Cardiac fibroblast (primary cell): ENCODE measurements at places on chromosomes 5 and 9.
A peak's percentile ranks its signal among the peaks of the same experiment; 100 is the strongest.

DNA sequence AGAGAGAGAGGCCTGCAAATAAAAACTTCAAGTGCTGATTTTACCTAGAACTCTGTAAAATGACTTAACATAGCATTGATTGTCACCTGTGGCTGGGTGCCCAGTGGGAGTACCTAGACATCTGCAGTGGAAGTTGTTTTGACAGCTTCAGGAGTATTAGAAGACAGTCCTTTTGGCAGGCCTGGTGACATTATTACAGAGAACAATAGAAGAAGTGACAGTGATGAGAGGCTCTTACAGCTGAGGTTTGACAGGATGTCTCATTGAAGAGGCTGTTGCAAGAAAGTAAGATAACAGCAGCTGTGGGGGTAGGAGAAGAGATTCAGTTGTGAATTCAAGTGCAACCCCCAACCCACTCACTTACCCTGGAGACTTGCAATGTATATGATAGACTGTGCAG, 27.9 kb upstream of the MUSK start:
- DNase-seq, result peak; percentile 39

DNA sequence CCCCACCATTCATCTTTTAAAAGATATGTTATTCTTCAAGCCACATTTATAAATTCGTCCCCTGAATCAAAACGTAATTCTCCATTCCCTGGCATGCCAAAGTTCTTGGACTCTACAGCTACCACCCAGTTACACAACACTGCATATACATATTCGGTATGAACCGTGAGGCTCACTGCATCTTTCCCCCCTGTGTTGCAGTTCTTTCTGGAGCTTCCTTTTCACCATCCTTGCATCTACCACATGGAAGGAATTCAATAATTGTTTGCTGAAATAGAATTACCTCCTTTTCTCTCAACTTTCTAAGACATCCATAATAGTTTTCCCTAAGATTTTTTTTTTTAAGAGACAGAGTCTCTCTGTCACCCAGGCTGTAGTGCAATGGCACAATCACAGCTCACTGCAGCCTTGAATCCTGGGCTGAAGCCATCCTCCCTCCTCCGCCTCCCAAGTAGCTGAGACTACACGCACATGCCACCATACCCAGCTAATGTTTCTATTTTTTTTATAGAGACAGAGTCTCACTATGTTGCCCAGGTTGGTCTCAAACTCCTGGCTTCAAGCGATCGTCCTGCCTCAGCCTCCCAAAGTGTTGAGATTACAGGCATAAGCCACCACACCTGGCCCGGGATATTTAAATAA, 3.3 kb downstream of the LPAR1 start:
- DNase-seq, result peak; percentile 32

DNA sequence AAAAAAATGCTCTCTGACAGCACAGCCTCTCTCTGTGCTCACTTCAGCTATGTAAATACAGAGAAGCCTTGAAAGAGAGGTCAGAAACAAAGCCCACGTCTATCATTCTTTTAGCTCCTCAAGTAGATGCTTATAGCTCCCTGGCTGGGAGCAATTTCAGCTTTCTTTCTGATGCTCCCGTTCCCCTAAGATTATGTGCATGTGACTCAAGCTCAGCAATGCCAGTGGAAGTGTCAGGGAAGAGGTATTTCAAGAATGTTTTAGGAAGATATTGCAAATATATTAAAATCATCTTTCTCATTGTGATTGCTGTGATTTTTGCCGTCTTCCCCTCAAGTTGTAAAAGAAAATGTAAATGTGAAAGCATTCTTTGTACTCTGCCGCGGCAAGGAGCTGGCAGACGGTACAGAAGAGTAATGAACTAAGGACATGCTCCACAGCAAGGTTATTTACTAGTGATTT, 1353.7 kb upstream of the ACO1 start:
- DNase-seq, result peak; percentile 52

- DNase-seq, result no peak
Observed at GRCh38 chr5:109307951-109308350, 101.8 kb downstream of the PJA2 start.

DNA sequence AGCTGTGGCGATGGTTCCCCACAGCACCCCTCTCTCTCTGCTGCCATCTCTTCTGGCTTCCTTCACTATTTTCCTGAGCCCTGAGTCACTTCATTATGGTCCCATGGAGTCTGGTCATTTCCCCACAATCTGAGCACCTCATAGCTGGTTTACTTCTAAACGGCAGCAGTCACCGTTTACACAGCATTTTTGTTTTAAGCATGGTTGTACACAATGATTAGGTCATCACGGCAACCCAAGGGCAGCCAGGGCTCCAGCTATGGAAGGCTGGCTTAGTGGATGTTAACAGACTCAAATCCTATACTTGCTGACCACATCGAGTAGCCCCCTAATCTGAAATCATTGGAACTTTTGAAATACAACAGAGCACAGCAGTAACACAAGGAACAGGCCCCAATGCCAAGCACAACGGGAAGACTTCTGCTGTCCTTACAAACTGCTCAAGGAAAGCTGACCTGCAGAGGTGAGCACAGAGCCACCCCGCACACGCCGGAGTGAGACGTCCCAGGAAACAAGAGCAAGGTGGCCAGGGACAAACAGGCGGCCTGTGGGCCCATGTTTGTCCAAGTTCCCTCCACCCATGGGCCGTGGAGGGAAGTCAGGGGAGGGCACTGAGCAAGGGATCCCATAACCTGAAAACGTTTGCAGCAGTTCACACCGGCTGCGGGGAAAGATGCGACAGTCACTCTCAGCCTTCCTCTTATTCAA, 22.9 kb downstream of the CAMSAP1 start:
- peak; percentile 65 for DNase-seq

DNA sequence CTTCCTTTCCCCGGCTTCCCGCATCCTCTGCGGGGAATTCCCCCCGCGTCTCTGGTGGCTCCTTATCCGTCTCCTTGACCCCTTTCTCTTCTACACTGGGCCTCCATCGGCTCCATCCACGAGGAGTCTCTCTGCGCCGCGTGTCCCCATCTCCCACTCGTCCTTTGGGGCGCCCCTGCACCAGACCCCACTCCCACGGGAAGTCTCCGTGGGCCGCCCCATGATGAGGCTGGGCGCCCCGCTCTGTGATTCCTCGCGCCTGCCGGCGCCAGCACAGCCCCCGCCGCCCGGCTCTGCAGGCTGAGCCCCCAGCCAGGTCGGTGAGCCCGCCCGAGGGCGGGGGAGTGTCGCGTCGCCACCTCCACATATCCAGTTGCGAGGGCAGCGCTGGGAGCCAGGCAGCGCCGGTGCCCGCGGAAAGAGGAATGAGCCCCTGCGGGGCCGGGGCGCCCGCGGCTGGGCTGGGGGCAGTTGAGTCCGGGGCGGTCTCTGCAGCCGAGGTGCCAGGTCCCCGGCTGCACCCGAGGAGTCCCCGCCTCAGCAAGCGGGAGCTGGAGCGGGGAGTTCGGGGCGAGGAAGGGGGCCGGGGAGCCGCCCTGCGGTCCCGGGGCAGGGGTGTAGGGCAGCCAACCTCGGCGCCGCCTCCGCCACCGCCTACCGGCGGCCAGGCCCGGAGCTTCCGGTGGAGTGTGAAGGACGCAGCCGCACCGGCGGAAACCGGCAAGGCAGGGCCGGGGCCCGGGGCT, 2.1 kb upstream of the TRAF1 start:
- peak; percentile 59 for DNase-seq

DNA sequence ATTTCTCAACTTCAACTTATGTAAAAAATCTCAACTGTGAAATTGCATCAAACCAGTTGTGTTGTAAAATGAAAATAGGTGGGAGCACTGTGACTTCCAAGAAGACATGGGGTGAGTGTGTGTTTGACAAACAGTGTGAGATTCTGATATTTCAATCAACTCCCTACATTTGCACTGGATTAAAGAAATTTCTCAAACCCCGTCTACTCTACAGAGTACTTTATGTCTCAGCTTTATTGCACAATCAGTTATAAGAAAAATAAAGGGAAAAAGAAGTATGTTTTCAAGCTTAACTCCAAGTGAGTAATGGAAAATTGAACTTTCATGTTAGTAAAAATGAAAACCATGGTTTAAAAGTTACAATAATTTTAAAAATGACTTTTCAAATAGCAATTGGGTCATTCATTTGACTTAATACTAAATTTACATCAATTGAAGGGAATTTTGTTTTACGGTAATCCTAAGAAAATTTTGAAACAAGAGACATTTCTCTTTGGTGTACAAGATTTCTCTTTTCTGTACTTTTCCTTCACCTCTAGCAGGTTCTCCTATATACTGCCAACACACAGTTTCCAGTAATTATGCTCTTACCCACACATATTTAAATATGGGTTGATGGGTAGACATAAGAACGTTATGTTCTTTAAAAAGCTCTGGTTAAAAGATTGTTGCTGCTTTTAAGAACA, 80.3 kb downstream of the CDO1 start:
- no peak for DNase-seq

GRCh38 chr5:114038756-114039155, 323.1 kb upstream of the KCNN2 start:
- DNase-seq, result no peak

GRCh38 chr9:121820286-121821005, 169.0 kb downstream of the DAB2IP start:
- DNase-seq, result no peak

DNA sequence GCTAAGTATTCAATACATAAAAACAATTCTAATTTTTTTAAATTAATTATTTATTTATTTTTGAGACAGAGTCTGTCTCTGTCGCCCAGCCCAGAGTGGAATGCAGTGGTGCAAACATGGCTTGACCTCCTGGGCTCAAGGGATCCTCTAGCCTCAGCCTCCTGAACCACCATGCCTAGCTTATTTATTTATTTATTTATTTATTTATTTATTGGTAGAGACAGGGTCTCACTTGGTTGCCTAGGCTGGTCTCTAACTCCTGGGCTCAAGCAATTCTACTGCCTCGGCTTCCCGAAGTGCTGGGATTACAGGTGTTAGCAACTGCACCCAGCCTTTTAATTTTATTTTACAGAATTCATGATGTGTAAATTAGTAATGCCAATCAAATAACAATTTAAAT, 33.7 kb upstream of the ZFYVE16 start:
- no peak for DNase-seq

DNA sequence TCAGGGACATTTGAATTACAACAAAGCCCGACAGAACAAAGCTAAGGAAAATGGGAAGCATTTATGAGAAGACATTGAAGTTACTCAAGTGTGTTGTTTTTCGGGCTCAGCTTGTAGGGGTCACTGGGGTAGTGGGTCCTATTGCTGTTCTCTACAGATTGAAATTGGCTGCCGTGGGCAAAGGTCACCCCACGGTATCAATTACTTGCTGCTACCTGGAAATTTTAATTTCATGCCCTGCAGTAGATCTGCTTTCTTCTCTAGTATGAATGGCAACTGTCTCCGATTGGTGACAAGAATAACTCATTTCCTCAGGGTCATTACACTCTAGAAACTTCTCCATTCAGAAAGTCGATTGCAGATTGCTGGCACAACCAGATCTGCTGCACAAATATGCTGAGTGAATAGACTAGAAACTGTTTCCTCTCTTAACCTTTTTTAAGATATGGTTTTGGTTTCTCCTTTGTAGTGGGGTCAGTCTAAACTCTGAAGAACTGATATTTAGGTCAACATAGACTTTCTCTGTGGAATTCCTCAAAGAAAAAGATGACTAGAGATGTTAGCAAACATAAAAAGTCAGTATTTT, 454.1 kb downstream of the ARHGEF28 start:
- no peak for DNase-seq

GRCh38 chr5:151384106-151384505, 36.7 kb upstream of the SLC36A2 start:
- DNase-seq, result no peak

GRCh38 chr9:3497401-3497800, 28.4 kb downstream of the RFX3 start:
- peak; percentile 76 for DNase-seq

GRCh38 chr9:115213818-115214334, 95.9 kb upstream of the TNC start:
- DNase-seq, result peak; percentile 39

DNA sequence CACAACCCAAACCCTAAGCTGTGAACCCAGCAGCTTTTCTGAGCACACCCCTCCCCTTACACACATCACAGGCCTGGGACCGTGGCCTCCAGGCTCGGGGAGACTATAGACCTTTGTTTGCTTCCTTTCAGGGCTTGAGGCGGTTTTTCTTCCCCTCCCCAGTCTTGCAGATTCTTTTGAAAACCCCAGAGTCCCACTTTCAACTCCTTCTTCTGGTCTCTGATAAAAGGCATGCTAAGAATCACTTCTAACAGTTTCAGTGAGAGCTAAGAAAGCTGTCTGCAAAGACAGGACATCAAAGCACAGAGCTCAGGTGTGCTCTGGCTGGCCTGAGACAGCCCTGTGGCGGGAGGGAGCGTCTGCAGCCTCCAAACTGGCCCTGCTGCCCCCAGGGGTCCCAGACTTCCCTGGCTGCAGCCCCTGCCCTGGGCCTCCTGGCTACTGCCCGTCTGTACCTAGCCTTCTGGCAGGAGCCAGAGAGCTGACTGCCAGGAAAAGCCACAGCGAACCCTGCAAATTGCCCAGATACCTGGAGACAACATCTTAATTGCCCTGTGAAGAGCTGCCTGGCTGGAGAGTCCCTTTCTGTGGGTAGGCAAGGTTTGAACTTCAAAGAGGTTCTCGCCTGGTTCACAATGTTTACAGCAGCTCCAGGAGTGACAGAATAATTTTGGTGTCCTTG, 138.9 kb downstream of the GADD45G start:
- DNase-seq, result no peak

DNA sequence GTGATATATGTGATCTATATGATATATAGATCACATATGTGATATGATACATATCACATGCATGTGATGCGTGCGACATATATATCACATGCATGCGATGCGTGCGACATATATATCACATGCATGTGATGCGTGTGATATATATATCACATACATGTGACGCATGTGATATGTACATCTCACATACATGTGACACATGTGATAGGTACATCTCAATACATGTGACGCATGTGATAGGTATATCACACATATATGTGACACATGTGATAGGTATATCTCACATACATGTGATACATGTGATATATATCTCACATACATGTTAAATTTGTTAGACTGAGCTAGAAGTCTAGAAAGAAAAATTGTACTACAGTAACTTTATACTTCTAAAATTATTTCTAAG, 1095.9 kb downstream of the EFNA5 start:
- no peak for DNase-seq

DNA sequence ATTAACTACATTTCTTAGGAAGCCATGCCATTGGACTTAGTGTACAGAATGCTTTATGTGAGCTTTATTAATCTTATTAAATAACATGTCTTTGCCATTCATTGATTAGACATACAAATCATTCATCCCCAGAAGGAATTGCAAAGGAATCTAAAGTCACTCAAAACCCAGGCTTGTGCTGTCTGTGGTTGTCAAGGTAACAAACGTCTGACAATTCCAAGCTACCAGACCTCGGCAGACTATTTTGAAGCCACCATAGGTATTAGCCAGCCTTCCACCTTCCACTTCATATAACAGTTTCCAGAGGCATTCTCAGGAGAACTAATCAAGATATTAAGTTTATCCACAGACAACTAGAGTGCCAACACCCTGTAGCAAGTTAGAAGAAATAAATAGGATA, 135.2 kb upstream of the TUSC1 start:
- no peak for DNase-seq

- DNase-seq, result no peak
Observed at GRCh38 chr9:33114746-33115145, 38.3 kb upstream of the SMU1 start.
